ENCODE measurements at places on chromosomes 16 and 17.

GRCh38 chr17:40175928-40176753, 1.1 kb upstream of the RAPGEFL1 start:
- DNase-seq, result no peak

GRCh38 chr17:59845595-59846393, 46.9 kb downstream of the TUBD1 start:
- no peak for DNase-seq

- DNase-seq, result no peak
These were observed 308.9 kb upstream of the DYNLRB2 start for GRCh38 chr16:80231888-80232287.

GRCh38 chr16:49311823-49312222, 30.2 kb upstream of the CBLN1 start:
- DNase-seq, result no peak

- DNase-seq, result no peak
These were observed 6.4 kb downstream of the TP53I13 start for GRCh38 chr17:29574732-29575510.

- DNase-seq, result no peak
These were observed 852 bp downstream of the MARVELD3 start for GRCh38 chr16:71626858-71627213.

- DNase-seq, result no peak
These were observed 5.0 kb upstream of the STH start for GRCh38 chr17:45993962-45994627.

GRCh38 chr17:65542610-65543009, 18.8 kb downstream of the AXIN2 start:
- no peak for DNase-seq

GRCh38 chr17:67922503-67922902, 73.8 kb downstream of the C17orf58 start:
- no peak for DNase-seq

- no peak for DNase-seq
These were observed 67.2 kb upstream of the GNG13 start for GRCh38 chr16:867421-868385.

DNA sequence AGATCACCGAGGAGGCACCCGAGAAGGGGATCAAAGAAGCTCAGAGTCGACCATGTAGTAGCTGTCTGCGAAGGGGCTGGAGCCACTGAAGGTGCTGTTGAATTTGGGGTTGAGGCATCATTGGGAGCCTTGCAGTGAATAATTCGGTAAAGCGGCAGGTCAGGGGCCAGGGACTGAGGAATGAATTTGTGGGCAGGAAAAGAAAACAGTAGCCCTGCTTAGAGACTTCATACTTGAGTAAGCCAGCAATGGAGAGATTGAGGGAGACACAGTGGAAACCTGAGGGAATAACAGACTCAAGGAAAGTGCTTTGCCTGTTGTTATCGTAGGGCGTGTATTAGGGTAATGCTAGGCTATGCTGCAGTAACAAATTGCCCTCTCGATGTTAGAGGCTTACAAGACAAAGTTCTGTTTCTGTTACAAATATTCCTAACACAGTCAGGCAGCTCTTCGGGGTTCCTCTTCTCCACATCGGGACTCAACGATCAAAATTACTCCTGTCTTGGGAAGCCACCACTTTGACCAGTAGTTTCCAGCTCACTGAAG, 13.4 kb upstream of the HERPUD1 start:
- no peak for DNase-seq

DNA sequence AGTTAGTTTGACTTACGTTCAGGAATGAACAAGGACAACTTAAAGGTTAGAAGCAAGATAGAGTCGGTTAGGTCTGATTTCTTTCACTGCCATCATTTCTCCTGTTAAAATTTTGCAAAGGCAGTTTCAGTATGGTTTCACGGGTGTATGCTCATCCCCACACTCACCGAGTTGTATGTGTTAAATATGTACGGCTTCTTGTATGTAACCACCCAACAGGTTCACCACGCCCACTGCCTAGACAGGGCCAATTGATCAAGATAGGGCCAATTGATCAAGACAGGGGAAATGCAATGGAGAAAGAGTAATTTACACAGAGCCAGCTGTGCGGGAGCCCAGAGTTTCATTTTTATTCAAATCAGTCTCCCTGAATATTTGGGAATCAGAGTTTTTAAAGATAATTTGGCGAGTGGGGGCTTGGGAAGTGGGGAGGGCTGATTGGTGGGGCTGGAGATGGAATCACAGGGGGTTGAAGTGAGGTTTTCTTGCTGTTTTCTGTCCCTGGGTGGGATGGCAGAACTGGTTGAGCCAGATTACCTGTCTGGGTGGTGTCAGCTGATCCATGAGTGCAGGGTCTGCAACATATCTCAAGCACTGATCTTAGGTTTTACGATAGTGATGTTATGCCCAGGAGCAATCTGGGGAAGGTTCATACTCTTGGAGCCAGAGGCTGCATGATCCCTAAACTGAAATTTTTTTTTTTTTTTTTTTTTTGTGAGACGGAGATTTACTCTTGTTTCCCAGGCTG, 62.4 kb upstream of the PLCG2 start:
- DNase-seq, result no peak

GRCh38 chr16:3482659-3483241, 12.5 kb downstream of the C16orf90 start:
- no peak for DNase-seq
